ENCODE measurements at places on chromosomes 11 and 22.
A peak's percentile ranks its signal among the peaks of the same experiment; 100 is the strongest.

- no peak for DNase-seq
Measured at GRCh38 chr11:108931168-108931567, 266.3 kb downstream of the DDX10 start.

DNA sequence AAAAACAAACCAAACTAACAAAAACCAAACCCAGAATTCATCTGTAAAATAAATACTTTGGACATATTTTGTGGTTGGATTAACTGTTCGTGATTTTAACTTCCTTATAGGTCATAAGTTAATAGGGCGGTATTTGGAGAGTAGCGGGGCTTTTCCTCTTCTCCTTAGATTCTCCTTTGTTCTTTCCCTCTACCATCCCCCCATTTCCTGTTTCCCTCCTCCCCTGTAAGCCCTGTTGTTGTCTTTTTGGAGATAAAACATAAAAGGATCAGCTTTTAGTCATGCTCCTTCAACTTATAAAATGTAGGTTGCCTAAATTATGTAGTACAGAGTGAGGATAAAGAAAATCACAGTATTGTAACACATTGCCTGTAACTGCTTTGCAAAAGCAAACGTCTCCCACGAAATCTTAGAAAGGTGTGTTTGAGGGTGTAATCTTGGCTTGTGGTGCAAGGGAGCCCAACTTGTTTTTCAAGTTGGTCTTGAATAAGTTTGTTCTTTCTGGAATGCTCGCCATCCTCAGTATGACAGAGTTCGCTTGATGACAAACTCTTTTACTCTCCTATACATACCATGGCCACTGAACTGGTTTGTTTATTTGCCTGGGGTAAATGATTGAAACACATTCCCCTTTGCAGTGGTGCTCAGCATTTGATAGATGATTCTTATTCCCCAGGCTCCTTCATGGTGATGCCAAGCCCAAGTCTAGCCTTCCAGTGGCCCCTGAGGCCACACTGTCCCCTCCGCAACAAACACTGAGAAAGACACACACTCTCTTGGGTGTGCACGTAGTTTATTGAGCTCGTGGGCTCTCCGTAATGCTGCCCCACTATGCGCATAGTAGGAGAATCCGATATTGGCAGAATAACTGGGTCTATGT is 49.4 kb downstream of the TEAD1 start:
- DNase-seq, result no peak

- no peak for DNase-seq
Measured at GRCh38 chr22:47202819-47203553, 440.5 kb downstream of the TBC1D22A start.

DNA sequence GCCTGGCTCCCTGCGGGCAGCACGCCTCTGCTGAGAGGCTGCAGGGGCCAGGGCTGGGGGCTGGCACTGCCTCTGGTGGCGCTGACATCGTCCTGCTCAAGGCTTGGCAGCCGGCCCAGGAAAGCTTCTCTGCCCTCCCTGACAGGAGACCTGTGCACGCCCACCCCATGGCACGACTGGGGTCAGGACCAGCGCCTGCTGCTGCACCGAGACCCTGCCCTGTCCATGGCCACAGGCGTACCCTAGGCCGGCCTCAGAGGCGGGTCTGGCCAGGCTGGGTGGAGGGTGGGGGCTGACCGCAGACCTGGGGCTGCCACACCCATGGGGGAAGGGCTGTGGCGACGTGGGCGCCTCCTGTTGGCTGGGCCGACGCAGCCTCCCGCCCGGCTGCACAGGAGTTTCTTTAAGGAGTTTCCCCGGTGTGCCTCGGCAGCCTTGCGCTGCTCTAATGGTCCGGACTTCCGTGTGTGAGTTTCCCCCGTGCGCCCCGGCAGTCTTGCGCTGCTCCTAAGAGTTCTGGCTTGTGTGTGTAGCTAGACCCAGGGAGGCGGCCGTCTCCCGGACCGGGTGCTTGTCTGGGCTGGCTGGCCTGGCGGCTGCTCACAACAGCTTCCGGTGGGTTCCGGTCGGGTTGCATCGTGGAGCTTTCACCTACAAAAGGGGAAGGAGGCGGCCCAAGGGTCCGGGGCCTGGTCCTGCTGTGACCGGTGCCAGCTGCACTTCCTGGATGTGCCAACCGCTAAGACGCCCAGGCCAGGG is 4.6 kb downstream of the TRABD start:
- DNase-seq, result peak; percentile 78

DNA sequence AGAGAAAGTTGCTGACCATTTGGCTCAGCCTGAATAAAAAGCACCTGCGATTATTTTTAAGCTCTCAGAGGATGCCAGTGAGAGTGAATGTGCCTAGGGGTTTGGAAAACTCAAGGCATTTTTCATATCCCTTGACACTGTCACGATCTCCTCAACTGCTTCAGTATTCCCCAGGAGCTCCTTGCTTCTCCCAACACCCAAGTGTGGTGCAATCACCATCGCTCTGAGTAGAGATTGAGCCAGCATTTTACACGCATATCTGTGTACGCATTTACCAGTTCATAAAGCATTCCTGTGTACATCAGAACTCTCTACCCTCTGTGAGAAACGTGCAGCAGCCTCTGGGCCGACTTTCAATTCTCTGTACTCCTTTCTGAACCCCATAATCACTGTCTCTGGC is 1.3 kb downstream of the SRRD start:
- DNase-seq, result no peak

- DNase-seq, result no peak
Measured at GRCh38 chr22:23473901-23474300, 106.2 kb downstream of the IGLL1 start.

DNA sequence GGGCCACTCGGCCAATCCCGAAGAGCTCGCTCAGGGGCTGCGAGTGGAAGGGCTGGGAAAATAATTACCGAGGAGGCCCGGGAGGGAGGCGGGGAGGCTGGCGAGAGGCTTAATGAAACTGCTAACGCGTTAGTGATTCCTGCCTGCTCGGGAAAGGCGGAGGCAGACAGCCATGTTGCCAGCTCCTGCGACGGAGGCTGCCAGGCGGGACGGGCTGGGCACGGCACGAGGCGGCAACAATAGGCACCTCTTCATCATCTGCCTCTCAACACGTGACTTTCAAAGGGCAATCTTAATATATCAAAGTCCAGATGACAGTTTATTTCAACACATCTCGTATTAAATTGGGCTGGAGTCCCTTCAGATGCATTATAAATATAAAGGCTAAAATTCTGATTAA is 68.0 kb upstream of the TCF20 start:
- DNase-seq, result no peak

DNA sequence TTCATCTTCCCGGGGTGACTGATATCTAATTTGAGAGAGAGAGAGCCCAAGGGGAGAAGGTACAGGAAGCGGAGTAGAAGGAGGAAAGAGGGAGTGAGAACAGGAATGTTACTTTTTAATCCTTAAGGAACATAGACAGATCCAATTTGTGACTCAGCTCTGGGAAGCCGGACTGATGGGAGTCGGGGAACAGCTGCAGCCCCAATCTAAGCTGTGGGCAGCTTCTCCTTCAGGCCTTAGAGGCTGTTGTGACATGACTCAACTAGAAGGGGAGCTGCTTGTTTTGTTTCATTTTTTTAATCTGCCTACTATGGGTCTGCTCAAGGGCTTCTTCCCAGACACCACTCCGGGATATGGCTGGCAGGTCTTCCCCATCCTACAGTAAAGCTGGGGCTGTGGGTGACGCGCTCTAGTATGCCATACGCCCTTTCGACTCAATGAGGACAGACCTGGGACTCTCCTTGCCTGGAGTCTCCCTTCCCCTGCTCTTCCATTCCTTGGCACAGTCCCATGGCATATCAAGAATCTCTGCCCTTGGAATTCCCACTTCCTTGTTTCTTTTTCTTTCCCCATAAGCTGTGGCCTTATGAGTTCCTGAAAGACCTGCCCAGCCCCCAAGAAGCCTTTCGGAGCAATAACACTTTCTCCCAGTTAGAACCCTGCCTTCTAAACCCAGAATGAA is 103.3 kb upstream of the AKIP1 start:
- DNase-seq, result no peak

DNA sequence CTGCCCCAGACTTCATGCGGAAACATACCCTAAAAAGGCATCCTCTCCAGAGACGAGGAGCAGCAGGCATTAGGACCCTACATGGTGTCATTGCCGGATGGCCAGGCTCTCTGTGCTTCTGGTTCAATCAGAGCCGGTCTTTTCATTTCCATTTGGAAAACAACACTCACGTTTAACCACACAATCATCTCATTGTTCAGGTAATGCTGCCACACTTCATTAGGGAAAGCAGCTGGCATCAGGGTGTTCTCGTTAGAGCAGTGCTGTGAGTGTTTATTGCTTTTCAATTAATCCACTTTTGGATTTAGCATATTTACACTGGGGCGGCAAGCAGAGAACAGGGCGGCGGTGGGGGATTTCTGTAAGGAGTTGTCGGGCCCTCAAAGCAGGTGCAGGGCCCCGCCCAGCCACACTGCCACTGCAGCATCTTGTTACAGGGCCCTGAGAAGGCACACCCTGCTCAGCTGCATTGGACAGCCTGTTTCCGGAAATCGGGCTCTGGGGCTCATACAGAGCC is 338.6 kb downstream of the SHANK2 start:
- DNase-seq, result no peak

- DNase-seq, result no peak
Measured at GRCh38 chr11:74011360-74012073, 2.6 kb upstream of the UCP3 start.

- no peak for DNase-seq
Measured at GRCh38 chr22:43985532-43985931, 30.3 kb downstream of the SAMM50 start.

Measured in D341Med (cell line).